Renal cortical epithelial cell (primary cell): ENCODE measurements at places on chromosomes 5 and 9. TPM values are rescaled to one million over a fixed set of nuclear protein-coding genes. Genes with fewer than 3 reads are reported as not detected.

Gene TMEM215
- not detected in 2 replicates for total RNA-seq

Gene STC2
- total RNA-seq, result 15.1 and 41.0 TPM in 2 replicates

Gene F2R
- 14.4 and 80.5 TPM in 2 replicates for total RNA-seq

Gene SLC6A19
- not detected in 2 replicates for total RNA-seq

Gene TMEM245
- total RNA-seq, result 87.3 and 168 TPM in 2 replicates

Gene MED10
- total RNA-seq, result 7.3 and 12.9 TPM in 2 replicates

Gene PCDHB14
- total RNA-seq, result 0.35 and 3.5 TPM in 2 replicates

Gene PRDM9
- total RNA-seq, result not detected in 2 replicates

Gene OR1L1
- total RNA-seq, result not detected in 2 replicates

Gene DNAI1
- 0.99 TPM in 1 of 2 replicates, not detected in the other for total RNA-seq

Gene BARHL1
- total RNA-seq, result not detected in 2 replicates

Gene ACTBL2
- 5.6 and 8.0 TPM in 2 replicates for total RNA-seq

Gene PCDHB13
- total RNA-seq, result 0.17 and 2.9 TPM in 2 replicates

Gene FGD3
- 0.35 and 0.52 TPM in 2 replicates for total RNA-seq

Gene DBH
- total RNA-seq, result not detected in 2 replicates

Gene LCN1
- total RNA-seq, result not detected in 2 replicates

Gene TMC1
- total RNA-seq, result 0.15 TPM in 1 of 2 replicates, not detected in the other

Gene KCNV2
- not detected in 2 replicates for total RNA-seq

Gene AK8
- 2.3 TPM in 1 of 2 replicates, not detected in the other for total RNA-seq

Gene FBP2
- total RNA-seq, result not detected in 2 replicates

Gene AQP7
- total RNA-seq, result 0.25 TPM in 1 of 2 replicates, not detected in the other

Gene CAVIN4
- total RNA-seq, result 0.69 and 1.6 TPM in 2 replicates

Gene SURF4
- total RNA-seq, result 284 and 363 TPM in 2 replicates

Gene PCDHGB3
- total RNA-seq, result 0.52 and 2.3 TPM in 2 replicates

Gene LCN9
- not detected in 2 replicates for total RNA-seq

Gene CCL28
- total RNA-seq, result 11.0 and 26.6 TPM in 2 replicates
